Bronchus fibroblast of lung (primary cell): ENCODE measurements at places on chromosomes 16 and 17. TPM values are rescaled to one million over a fixed set of nuclear protein-coding genes. Genes with fewer than 3 reads are reported as not detected.

Gene JMJD6
- total RNA-seq, result 18.8 and 23.3 TPM in 2 replicates

Gene AKAP1
- total RNA-seq, result 14.3 and 20.5 TPM in 2 replicates

Gene SNX20
- not detected in 2 replicates for total RNA-seq

Gene SLC16A5
- total RNA-seq, result 8.2 and 9.2 TPM in 2 replicates

Gene UTP4
- 16.3 and 19.2 TPM in 2 replicates for total RNA-seq

Gene OSGIN1
- total RNA-seq, result 0.67 and 1.2 TPM in 2 replicates

Gene KCTD19
- total RNA-seq, result not detected in 2 replicates

Gene CCL18
- total RNA-seq, result not detected in 2 replicates

Gene PTGES3L
- 0.15 and 0.50 TPM in 2 replicates for total RNA-seq

Gene KDM8
- total RNA-seq, result 3.7 and 4.6 TPM in 2 replicates
